ENCODE measurements at places on chromosomes 5 and 9.

DNA sequence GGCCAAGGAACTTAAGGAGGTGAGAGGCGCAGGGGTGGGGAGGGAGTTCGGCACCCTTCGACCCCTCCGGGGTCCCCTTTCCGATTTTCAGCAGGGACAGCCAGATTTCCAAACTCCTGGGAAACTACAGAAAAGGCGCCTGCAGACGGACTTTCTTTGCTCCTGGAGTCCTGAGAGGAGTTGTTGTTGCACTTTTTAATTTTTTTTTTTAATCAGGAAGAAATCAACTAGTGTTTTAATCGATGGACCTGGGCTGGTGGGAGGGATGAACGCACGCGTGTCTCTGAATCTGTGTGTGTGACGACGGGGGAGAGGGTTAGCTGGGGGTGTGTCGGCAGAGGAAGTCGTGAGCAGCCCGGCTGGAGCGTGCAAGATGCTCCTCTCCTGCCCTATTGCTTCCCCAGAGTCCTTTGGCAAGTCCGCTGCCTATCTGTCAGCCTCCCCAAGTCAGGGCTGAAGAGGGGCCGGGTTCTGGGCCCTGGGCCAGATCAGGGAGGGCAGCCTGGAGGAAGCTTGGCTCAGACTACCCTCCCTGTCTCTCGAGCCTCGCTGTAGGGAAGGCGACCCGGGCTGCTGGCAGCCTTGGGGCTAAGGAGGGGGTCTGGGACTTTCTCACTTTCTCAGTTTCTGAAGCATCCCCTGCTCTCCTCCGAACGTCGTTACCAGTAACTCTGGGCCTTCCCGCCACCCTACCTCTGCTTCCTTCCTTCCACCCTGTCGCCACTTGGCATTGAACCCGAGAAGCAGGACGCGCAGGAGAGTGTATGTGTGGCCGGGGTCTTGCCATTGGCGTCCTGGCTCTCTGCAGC, 731 bp downstream of the PRR16 start:
- no peak for DNase-seq

DNA sequence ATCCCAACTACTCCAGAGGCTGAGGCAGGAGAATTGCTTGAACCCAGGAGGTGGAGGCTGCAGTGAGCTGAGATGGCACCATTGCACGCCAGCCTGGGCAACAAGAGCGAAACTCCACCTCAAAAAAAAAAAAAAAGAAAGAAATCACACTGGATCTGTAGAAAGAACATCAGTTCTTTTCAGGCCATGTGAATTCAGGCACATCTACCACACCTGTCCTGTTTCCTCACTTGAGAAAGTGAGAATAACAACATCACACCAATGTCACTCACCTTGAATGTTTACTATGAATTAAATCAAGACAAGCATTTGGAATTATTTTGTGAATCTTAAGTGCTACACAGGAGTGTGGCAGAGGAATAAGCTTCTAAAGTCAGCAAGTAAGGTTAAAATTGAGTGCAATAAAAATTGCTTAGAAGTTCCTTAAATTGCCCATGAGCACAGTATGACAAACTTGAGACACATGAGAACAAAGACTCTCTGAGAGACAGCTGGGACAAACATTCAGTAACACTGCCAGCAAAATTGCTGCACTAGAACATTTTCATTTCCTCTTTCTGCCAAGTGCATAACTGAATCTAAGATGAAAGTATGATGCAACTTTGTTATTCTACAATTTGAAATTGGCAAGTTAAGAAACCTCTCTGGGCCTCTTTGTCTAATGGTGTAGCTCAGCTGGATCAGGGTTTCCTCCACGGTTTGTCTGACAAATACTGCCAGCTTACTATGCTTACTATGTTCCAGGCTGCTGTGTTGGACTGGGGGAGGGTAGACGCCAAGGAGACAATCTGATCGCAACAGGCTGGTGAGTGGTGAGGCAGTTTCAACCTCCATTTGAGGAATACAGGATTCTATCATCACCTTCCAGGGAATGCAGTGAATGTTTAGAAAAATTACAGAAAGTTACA, 1.9 kb upstream of the RIC1 start:
- DNase-seq, result no peak

GRCh38 chr5:375336-375920, 53.9 kb downstream of the AHRR start:
- DNase-seq, result no peak

- DNase-seq, result no peak
Measured at GRCh38 chr9:109011231-109011671, 2.0 kb downstream of the CTNNAL1 start.

GRCh38 chr9:113844466-113844865, 31.6 kb upstream of the ZNF618 start:
- DNase-seq, result no peak

DNA sequence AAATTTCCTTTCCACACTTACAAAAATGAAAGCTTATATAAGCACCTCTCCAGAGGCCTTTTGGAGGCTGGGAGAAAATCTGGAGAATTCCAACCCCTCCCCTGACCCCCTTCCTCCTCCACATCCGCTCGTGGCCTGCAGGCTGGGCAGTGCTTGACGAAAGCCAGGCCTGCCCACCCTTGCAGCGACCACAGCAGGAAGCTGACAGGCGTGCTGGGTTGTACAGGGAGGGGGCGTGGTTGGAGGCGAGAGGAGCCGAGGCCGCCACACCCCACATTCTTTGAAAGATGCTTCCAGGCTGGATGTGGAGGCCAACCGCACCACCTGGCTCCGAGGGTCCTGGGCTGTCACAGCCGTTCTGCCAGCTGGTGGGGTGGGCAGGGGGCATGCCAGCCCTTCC, 47.8 kb upstream of the IER5L start:
- no peak for DNase-seq

- DNase-seq, result no peak
Measured at GRCh38 chr5:143638654-143639053, 173.3 kb upstream of the HMHB1 start.

DNA sequence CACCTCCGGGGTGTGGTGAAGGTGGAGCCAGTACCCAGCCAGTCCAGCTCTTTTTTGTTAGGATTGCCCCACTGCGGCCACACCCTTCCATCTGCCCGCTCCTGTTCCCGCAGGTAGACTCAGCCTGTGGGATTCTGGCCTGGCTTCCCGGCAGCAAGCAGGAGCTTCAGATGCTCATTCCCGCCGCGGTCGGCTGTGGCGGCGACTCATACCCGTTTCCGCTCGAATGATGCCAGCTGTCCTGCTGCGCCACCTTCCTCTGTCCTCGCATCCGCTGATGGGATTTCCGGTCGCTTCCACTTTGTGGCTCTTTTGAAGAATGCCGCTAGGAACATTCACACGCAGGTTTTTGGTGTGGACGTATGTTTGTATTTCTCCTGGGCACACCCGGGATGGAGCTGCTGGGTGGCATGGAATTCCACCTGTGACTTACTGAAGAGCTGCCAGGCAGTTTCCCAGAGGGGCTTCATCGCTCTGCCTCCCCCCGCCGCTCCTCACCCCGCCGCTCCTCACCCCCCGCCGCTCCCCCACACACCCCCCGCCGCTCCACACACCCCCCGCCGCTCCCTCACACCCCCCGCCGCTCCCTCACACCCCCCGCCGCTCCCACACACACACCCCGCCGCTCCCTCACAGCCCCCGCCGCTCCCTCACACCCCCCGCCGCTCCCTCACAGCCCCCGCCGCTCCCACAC, 60.3 kb downstream of the TENT4A start:
- no peak for DNase-seq

DNA sequence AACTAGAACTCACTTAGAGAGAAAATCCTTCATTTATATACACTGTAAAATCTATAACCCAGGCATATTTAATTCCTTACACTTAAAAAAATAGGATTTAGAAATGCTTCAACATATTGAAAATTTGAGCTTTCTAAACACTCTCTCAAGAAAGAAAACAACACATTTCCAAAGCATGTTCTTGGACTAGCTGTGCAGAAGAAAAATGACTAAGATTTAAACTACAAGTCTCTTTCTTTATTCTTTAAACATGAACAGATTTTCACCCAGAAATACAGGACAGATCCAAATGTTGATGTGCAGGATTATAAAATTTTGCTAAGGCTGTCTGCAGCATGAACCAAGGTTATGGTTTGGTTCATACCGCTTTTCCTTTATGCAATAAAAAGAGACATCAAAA, 77.7 kb upstream of the TUSC1 start:
- no peak for DNase-seq

DNA sequence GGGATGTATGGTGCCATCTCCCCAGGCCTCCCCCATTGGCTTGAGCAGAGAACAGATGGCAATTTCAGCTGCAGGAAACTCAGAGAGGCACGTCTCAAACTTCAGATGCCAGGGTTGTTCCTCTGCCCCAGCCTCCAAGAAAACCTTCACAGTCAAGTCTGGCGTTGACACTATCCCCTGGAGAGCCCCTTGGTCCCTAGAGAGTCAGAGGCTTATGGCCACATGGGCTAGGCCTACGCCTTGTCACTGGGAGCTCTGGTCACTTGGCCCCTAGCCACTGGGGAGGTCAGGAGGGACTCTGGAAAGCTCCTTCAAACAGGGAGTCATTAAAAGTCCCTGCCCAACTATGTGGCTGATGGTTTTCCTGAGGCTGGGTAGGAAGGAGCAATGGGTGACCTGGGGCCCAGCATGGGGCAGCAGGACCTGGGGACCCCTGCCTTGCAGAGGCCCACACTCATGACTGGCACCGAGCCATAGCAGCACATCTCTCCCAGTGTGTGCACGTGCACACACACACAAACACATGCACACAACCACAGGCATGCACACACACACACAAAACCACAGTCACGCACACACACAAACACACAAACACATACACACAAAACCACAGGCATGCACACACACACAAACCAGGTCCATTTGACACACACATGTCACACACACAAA, 144.2 kb downstream of the GADD45G start:
- no peak for DNase-seq

- no peak for DNase-seq
Measured at GRCh38 chr5:83281176-83281575, 190.4 kb upstream of the VCAN start.

DNA sequence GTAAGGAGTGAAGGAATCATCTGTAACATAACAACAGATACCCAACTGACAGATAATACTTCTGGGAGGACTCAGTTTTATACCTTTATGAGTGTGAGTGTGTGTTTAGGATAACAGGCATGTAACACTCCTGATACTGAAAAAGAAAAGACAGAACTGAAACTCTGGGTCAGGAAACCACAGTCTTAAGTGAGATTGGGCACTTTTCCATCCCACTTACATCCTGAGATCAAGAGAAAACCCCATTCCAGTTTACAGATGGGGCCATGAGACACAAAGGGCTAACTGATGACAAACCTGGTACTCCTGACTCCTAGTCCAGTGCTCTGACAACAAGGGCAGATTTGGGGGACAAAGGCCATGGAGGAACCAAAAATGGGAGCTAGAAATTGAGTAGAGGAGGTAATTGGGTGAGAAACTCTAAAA, 18.0 kb downstream of the IL5 start:
- DNase-seq, result no peak

GRCh38 chr9:95100071-95100627, 217.4 kb downstream of the FANCC start:
- no peak for DNase-seq

DNA sequence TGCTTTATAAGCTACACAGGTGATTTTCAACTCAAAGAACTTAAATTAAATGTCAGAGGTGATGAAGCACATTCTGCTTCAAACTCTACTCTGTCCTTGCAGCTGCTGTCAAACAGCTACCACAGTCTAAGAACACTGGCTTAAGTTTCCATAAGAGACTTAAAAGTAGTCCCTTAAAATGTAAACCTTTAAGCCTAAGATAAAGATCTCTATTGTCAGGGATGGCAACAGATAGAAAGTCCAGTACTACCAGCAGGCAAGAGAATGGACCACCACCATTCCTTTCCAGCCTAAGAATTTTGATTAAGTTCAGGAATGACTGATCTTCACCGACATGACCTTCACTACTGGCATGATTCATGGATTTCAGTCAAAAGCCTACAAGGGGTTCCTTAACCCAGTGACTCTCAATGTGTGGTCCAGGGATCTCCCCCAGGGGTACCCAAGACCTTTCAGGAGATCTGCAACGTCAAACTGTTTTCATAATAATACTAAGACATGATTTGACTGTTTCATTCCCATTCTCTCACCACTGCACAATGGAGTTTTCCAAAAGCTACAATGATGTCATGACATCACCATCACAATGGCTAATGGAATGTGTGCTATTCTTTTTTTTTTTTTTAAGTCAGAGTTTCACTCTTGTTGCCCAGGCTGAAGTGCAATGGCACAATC, 41.1 kb upstream of the PLPP6 start:
- DNase-seq, result no peak

GRCh38 chr5:11143456-11144267, 382.6 kb upstream of the DAP start:
- no peak for DNase-seq

DNA sequence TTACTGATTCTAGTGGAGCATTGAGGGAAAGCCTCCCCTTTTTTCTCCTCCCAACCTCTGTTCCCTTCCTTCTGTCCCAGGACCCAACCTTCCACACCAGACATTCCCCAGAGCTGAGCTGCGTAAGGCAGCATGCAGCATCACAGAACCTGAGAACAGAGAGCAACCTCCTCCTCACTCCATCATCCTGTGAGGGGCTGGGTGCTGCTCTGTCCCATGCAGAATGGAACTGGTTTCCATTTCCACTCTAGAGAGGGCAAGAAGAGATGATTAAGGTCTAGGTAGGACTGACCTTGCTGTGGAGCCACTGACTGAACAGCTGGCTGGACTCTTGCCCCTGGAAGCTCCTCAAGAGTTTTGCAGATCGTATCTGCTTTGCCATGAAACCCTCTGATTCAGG, 30.1 kb upstream of the IL7R start:
- DNase-seq, result no peak

DNA sequence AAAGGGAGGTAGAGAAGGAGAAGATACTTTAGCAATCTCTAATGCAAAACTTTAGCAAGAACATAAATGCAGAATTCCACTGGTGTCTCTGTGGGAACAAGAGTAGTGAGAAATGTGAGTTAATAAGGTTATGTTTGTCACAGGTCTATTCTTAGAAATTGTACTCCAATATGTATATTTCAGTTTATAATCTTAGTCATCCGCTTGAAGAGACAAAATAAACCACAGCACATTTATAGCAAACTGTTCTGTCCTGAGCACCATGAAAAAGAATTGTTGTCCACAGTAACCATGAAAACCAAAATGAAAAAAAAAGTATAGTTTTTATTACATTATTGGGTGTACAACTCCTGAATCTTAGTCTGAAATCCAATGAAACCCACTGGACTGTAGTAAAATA, 93.6 kb upstream of the TSLP start:
- no peak for DNase-seq

- no peak for DNase-seq
Measured at GRCh38 chr5:111984044-111984443, 227.1 kb upstream of the NREP start.

GRCh38 chr5:98042961-98043360, 730.5 kb upstream of the RGMB start:
- DNase-seq, result no peak

GRCh38 chr9:122119166-122119521, 26.0 kb upstream of the TTLL11 start:
- DNase-seq, result no peak

Data from AG04450 (cell line).